ENCODE measurements at places on chromosomes 7 and 10.

GRCh38 chr10:125557311-125557710, 125.7 kb downstream of the TEX36 start:
- no peak for DNase-seq

- no peak for DNase-seq
Measured at GRCh38 chr7:20561466-20561865, 54.0 kb upstream of the ABCB5 start.

- DNase-seq, result no peak
Measured at GRCh38 chr10:109933984-109934565, 10.8 kb upstream of the XPNPEP1 start.

DNA sequence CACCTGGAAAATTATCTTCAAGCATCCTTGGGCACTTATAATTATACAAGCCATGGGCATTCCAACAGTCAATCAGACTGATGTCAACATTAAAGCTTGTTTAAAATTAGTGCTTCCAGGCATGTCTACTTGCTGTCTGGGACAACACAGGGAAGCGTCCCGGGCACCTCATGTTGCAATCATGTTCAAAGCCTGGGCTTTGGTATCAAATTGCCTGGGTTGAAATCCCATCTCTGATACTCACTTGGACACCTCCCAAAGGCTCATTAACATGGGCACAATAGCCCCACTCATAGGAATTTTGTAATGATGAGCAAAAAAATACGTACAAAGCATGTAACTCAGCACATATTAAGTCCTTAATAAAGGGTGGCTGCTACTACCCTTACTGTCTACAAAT, 14.4 kb downstream of the AIFM2 start:
- no peak for DNase-seq

DNA sequence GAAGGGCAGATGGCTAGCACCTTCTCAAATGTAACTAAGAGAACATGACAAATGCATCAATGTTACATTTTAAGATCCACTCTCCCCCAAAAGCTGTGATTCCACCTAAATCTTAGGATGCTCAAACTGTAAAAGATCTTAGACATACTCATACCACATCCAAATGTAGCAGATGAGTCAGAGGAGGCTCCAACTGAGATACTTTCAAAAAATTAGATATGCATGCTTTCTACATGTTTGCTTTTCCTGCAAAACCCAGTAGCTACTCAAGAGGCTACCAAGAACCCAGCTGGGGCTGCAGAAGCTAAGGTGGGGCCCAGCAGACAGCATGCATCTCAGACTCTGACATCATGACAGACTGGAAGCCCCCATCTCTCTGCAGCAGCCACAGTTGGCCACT, 31.4 kb upstream of the FRMD4A start:
- no peak for DNase-seq

DNA sequence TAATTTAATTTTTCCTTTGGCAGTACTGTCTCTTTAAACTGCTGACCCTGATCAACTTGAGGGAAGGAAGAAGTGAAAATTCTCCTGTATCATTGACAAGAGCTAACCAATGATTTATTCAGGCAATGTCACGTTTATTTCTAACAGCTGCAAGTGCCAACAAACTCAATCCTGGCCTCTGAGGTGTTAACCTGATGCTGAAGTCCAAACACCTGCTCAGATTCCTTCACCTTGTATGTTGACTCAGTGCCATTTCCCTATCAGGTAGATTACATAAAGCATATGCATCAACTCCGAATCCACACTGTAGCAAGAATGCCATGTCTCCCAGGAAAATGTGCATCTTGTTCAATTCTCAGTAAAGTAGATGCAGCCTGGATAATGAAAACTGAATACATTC, 820.0 kb downstream of the XPNPEP1 start:
- no peak for DNase-seq

GRCh38 chr7:112423987-112424386, 26.3 kb upstream of the IFRD1 start:
- DNase-seq, result no peak

- DNase-seq, result no peak
Measured at GRCh38 chr7:47264021-47264651, 317.8 kb downstream of the TNS3 start.

DNA sequence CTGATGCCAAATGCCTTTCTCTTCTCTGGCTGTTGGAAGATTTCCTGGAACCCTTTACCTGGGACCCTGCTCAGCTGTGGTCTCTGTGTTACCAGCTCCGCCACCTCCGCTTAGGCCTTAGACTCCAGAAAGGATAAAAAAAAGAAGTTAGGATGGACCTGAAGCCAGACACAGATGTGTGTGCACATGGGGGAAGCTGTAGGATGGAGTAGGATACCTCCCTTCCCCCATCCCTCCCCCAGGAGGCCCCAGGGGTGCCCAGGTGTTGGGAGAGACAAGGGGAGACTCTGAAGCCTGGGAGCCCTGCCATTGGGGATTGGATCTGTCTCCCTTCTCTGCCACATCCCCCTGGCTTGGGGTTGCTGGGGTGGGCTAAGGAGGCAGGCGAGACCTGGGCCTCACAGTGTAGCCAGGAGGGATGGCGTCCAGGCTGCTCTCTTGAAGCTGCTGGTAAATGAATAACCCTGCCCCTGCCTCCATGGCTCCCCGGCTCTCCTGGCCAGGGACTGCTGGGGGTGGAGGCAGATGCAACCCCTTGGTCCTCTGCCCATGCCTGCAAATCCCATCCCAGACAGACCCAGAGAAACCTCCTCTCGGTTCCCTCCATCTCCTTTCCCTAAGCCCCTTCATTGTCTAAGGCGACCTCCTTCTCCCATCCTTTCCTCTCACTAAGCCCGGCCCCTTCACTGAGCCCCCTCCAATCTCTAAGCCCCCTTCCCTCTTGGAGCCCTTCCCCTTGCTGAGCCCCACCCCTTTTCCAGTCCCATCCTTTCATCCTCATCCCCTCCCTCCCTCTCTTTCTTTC, 8.0 kb downstream of the CLDN3 start:
- DNase-seq, result no peak

- no peak for DNase-seq
Measured at GRCh38 chr10:113228530-113228929, 278.5 kb downstream of the TCF7L2 start.

GRCh38 chr10:69936091-69936490, 116.6 kb upstream of the MACROH2A2 start:
- no peak for DNase-seq

GRCh38 chr7:22202141-22202540, 154.8 kb downstream of the RAPGEF5 start:
- DNase-seq, result no peak

- no peak for DNase-seq
Measured at GRCh38 chr10:69405221-69405620, 11.5 kb downstream of the TACR2 start.

DNA sequence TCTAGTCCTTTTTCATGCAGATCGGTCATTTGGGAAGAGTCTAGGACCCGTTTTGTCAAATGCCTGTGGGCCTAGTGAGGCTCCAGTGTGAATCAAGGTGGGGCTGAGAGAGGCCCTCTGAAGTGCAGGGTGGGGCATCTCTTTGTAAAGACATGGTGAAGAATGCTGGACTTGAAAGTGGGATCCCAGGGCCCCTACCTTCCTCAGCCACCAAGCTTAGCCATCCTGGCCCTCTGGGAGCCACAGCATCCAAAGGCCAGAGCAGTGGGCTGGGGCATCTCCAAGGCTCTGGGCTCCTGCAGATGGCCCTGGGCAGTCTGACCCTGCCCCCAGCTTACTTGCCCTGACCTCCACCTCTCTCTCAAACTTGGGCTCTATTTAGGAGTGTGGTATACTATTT, 78.5 kb downstream of the ADCY1 start:
- DNase-seq, result no peak

- no peak for DNase-seq
Measured at GRCh38 chr10:11875494-11876281, 52.5 kb downstream of the PROSER2 start.

DNA sequence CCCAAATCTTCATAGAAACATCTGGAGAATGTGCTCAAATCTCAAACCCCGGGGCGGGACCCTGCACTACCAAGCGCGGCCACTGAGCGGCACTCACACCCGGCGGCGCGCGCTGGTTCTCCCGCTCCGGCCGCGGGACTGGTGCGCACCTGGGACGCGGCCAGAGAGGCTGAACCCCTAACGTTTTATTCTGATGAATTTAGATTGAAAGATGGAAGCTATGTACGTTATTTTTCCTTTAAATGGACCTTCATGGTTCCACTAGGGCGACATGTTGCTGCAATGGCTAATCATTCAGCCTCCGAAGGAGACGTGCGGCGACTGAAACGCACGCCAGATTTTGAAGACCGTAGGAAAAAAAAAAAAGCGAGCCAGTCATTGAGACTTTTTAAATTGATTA, 107.0 kb upstream of the INSIG1 start:
- DNase-seq, result no peak

- no peak for DNase-seq
Measured at GRCh38 chr7:106679153-106679931, 18.4 kb upstream of the CCDC71L start.

GRCh38 chr7:158584407-158584806, 3.2 kb downstream of the PTPRN2 start:
- no peak for DNase-seq

- DNase-seq, result no peak
Measured at GRCh38 chr10:95297402-95297801, 6.6 kb upstream of the PDLIM1 start.

DNA sequence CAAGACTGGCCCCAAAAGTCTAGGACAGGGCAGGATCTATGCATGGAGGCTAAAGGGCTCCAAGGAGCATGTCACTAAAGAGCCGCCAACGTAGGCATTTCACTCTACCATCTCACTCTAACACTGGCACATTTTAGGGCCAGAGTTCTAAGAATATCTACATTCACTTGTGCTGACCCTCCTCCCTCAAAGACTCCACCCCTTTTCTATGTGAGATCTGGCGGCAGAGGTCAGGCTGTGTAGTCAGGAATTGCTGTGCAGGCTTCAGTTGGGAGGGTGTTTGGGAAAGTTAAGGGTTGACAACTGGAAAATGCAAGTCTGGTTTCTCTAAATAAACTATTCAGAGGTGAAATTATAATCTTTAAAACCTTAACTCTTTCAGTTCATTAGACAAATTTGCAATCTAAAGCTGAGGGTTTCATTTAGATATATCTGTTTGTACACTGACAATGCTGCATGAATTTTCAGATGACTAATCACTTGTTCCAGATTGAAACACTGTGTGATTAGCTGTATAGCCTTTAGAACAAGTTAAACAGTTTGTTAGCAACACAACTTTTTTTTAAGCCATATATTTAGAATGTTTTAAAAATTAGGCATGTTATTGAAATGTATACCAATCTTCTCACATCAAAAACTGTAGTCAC, 18.2 kb downstream of the LMOD2 start:
- no peak for DNase-seq

DNA sequence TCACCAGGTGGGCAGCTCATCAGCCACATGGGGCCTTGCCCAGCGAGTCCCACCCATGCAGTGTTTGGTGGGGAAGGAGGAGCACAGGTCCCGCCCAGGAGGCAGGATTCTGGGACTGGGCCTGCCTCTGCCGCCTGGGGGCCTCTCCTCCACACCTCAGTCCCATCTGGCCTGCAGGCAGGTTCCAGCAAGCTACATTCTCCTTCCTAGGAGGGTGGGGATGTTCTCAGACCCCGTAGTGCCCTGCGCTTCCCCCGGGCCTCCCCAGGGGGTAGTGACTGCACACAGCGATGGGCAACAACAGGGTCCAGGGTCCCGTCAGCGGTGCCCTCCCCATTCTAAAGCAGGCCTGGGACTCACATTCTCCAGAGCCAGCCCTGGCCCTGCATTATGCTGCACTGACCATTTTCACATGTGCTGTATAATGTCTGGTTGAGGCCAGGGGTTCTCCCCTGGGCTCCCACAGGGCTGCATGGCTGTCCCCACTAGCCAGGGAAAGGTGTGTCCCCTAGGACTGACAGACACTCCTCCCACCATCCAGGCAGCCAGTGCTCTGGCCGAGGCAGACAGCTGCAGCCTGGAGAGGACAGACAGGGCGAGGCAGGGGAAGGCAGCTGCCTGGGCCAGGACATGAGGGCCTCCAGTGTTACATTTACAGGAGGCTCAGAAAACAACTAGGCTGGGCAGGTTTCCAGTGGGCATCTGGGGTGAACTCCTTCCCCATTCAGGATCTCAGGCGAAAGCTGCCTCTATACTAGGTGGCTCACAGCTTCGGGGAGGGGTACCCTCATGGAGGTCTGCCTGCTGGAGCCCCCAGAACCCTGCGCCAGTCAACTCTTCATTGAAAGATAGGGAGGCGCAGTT, 9.3 kb downstream of the RASGEF1A start:
- no peak for DNase-seq

DNA sequence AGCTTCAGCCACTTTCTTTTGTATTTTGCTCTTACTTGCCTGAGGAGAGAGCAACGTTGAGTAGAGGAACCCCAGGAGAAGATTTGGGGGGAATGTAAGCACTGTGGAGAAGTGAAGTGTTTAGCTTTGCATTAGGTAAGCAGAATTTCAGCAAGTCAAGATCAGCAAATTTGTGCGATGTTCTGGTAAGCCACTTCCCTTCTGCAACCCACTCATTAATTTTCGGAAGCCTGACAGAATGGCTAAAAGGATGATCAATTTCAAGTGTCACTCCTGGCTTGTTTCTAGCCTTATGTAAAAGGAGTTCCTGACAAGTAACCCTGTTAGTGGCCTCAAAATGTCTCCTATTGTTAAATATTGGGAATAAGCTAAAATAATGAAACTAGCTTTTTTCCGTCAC, 48.5 kb upstream of the NXPH1 start:
- DNase-seq, result no peak

- no peak for DNase-seq
Measured at GRCh38 chr10:96034625-96035024, 8.8 kb upstream of the CCNJ start.

DNA sequence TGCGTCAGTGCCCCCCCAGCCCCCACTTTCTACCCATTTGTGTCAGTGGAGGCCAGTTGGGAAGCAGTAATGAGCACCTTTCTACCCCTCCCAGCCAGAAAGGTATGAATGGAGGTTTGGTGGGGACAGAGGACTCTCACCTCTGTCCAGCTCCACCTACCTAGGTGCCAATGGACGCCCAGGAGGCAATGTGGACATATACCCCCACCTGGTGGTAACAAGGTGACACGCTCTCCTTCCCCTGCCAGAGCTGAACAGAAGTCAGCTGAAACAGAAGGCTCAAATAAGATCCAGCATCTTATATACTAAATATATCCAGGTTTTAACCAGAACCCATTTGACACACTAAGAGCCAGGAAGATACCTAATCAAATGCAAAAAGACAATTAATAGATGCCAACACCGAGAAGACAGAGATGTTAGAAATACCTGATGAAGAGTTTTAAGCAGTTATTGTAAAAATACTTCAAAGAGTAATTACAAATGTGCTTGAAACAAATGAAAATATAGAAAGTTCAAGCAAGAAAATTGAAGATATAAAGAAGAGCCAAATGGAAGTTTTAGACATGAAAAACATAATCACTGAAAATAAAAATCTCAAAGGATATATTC, 18.4 kb upstream of the SORCS3 start:
- no peak for DNase-seq

DNA sequence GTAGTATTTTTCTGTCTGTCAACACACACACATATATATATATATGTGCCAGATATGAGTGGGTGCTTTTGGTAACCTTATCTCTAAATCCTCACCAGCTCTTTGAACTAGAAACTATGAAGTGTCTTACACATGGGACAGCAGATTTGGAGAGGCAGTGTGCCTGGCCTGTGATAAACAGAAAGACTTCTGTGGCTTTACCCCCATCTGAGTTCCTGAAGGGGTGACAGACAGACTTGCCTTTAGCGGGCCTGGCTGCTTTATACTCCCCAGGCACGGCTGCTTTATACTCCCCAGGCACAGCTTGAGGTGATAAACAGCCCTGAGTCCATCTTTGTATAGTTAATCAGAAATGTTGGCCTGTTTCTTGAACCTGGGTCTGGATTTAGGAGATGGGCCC, 5.6 kb downstream of the BAG3 start:
- DNase-seq, result no peak

GRCh38 chr10:48331436-48331835, 25.0 kb downstream of the MAPK8 start:
- no peak for DNase-seq
